AG08396 (cell line): ENCODE measurements at places on chromosomes 7 and 10.

- DNase-seq = no peak
Measured at GRCh38 chr7:38561166-38561565, 70.0 kb downstream of the AMPH start.

GRCh38 chr10:13971601-13972475 lies 358.9 kb downstream of the FRMD4A start:
- peak; percentile 36 for DNase-seq

- DNase-seq = no peak
Measured at GRCh38 chr10:97338041-97338440, 3.5 kb upstream of the FRAT2 start.

GRCh38 chr10:77410523-77410922 lies 227.1 kb downstream of the KCNMA1 start:
- DNase-seq = no peak

DNA sequence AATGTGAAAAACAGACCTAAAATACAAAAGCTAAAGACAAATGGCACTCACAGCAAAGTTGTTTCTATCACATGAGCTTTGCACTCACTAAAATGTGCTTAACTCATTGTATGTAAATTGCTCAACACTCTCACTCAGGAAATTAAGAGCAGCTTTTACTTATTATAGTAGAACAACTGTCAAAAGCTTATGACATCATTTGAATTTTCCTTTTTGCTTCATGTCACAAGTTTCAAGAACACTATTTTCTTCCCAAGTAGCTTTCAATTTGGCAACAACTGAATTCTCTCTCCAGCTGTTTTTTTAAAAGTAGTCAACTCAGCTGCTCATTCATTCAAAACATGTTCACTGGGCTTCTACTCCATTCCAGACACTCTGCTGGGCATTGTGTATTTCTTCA lies 46.9 kb downstream of the ATE1 start:
- DNase-seq = no peak

DNA sequence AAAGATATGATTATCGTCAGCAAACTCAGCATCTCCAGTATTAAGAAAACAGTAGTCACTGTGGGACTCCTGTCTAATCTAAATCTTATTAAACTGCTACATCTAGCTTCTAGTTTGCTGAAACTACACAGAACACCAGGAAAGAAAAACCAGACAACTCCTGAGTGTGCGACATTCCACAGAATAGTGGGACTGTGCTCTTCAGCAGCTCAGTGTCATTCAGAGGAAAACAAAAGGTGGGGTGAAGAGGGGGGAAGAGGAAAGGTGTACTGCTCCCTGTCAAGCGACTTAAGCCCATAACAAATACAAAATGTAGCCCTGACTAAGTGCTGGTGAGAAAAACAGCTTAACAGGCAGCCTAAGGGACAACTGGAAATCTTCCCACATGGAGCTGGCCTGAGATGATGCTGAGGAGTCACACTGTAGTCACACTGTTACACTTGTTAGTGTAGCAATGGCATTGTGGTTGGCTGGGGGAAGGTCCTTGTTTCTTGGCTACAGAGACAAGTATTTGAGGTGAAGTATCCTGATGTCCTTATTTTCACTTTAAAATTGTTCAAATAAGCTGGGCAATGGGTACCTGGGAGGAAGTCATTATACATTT lies 135.5 kb downstream of the USP6NL start:
- DNase-seq = no peak

GRCh38 chr7:133015888-133016287 lies 66.0 kb downstream of the CHCHD3 start:
- no peak for DNase-seq

DNA sequence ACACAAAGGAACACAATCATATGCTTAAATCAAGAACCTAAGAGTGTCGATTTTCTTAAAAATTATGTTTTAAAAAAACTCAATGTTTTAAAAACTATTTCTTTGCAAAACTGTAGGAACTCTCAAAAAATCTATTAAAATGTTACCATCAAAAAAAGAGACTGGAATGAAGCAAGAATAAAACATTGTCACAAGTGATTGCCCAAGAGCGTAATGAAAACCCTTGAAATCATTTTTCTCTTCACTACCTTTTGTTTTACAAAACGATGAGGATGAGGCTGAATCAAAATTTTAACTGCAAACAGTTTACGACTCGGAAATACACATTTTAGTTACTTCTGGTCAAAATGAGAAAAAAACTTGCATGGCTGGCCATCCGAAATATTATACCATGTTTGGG lies 855 bp downstream of the YME1L1 start:
- DNase-seq = no peak

DNA sequence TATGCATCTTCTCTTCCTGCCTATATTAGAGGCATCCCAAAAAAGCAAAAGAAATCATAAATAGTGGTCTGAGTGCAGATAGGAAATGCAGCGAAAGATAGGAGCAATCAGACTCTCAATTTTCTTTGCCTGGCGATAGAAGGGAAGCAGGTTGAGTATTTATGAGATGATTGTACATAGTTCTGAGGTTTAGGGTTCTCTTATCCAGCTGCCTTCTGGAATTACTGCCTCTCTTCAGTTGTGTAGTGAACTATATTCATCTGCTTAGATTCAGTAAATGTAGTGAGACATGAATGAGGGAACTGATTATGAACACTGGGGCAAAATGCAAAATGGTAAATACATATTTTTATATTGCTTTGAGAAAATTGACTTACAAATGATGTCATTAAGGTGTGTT lies 93.0 kb upstream of the CYP26C1 start:
- DNase-seq = no peak

GRCh38 chr10:77441353-77442166 lies 196.0 kb downstream of the KCNMA1 start:
- DNase-seq = no peak

DNA sequence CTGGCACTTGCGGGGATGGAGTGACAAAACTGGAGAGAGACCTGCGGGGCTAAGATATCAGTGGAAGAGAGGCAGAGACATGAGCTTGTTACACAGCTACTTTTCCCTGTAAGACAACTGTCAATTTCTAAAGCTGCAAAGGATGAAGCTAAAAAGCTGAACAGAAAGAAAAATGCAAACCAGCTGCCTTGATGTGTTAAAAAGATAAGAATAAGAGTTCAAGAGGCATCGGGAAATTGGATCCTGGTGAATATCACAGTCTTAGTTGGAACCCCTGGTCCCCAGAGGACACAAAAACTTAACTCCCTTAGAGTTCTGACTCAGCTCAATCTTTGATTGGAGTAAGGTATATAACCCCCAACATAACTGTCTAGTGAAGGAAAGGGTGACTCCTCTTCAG lies 38.8 kb downstream of the VPS41 start:
- DNase-seq = no peak

GRCh38 chr10:111429288-111430028 lies 352.6 kb downstream of the ADRA2A start:
- DNase-seq = no peak

- DNase-seq = no peak
Measured at GRCh38 chr10:70926226-70927000, 38.0 kb upstream of the PCBD1 start.

- no peak for DNase-seq
Measured at GRCh38 chr7:135858379-135858778, 109.8 kb upstream of the FAM180A start.

- peak; percentile 21 for DNase-seq
Measured at GRCh38 chr7:117164620-117165019, 158.2 kb downstream of the WNT2 start.

GRCh38 chr7:54563329-54563916 lies 21.2 kb downstream of the VSTM2A start:
- no peak for DNase-seq

- no peak for DNase-seq
Measured at GRCh38 chr7:41832941-41833340, 130.1 kb upstream of the INHBA start.

- no peak for DNase-seq
Measured at GRCh38 chr10:119377451-119377957, 165.0 kb downstream of the RGS10 start.

DNA sequence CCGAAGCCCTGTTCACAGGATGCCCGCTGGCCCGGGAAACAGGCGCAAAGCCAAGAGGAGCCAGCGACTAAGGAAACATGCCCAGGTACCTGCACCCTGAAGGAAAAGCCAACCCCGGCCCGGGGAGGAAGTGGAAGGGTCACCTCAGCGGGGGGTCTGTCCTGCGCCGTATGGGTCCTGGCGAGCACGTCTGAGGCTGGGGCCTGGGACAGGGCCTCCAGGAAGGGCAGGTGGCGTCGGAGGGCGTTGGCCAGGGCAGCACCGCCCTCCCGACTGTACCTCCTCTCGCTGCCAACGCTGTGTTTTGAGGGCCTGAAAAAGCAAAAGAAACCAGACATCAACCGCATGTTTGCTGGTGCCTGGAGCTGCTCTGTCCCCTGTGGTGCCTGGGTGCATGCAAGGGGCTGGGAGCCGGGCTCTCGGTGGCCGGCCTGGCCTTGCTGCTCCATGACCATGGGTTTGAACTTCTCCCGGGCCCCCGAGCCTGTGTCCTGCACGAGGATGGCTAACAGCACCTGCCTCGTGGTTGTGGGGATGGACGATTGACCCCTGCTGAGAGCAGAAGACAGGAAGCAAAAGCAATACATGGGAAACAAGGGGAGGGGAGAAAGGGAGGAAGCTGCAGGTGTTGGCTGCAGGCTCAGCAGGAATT lies 395.3 kb downstream of the PTPRN2 start:
- no peak for DNase-seq

DNA sequence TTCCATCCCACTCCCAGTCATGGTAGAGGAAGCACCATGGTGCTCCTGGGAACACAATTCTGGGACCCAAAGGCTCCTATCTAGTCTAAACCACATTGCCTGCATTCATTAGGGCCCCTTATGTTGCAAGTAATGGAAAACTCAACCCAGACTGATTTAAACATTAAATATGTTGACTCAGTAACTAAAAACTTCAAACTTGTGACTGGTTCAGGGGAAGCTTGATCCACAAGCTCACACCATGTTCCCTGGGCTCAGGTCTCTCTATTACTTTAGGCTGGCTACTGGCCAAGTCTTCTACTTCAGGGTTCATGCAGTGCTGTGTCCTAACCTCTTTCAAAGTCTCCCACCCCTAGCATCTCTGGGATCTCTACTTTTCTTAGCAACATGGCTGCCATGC lies 13.1 kb downstream of the WNT16 start:
- DNase-seq = no peak

DNA sequence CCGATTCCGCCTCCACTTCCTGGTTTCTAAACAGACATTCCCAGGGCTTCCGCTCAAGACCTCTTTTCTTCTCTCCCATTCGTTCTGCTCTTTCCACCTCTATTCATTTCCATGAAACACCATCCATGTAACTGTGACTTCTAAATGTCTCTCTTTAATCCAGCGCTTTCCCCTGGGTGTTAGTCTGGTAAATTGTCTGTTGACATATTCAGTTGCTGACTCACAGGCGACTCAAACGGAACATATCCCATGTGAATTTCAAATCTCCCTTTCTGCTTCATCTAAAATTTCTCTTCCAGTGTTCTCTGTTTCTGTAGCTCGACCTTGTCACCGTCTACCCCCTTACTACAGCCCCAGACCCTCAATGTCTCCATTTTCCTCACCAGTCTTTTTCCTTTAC lies 119.1 kb downstream of the PFKFB3 start:
- peak; percentile 47 for DNase-seq

DNA sequence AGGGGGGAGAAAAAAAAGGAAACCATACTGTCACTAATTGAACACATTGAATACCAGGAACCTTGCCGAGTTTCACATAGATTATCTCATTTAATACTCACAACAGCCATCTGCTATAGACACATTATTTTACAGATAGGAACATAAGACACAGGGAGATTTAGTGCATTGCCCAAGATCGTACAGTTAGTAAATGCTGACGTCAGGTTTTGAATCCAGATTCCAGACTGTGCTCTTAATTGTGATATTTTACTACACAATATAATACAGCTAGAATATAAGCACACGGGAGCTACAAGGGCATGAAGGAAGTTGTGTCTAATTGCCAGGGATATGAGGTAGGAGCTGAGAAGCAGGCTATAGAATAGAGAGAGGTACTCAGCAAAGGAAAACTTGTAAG lies 93.9 kb upstream of the MINDY3 start:
- DNase-seq = no peak

- DNase-seq = peak; percentile 71
Measured at GRCh38 chr10:71622154-71622526, 97.4 kb downstream of the C10orf105 start.

GRCh38 chr7:80175744-80176143 lies 41.1 kb downstream of the GNAI1 start:
- DNase-seq = no peak

DNA sequence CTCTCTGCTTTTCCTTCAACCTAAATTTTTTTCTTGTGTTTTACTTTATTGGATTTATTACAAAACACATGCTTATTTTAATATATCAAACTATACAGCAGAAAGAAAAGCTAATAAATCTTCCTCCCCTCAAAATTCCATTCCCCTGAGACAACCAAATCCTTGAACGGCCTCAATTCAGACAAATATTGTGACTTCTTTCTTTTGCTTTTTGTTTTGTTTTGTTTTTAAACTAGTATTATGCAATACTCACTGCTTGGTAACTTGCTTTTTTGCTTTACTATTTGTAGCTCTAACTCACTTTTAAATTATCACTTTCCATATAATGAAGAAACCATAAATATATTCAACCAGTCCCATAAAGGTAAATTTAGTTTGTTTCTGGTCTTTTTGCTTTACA lies 59.4 kb upstream of the CDK1 start:
- no peak for DNase-seq

DNA sequence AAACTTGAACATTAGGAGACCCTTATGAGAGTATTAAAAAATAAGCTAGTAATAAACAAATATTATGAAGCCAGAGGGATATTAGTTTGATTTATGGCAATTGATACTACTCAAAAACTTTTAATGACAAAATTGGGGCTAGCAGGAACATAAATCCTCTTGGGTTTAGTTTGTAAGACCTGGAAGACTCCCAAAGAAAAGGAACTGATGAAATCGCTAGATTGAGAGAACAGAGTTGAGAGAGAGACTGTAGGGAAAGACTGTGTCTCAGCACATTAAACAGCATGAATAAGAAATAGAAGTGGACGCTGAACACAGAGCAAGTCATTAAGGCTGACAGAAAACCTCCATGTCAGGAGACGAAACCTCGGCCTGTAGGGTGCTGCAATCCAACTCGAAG lies 56.4 kb downstream of the ICA1 start:
- DNase-seq = no peak

- DNase-seq = no peak
Measured at GRCh38 chr7:137628216-137628615, 218.6 kb downstream of the DGKI start.

DNA sequence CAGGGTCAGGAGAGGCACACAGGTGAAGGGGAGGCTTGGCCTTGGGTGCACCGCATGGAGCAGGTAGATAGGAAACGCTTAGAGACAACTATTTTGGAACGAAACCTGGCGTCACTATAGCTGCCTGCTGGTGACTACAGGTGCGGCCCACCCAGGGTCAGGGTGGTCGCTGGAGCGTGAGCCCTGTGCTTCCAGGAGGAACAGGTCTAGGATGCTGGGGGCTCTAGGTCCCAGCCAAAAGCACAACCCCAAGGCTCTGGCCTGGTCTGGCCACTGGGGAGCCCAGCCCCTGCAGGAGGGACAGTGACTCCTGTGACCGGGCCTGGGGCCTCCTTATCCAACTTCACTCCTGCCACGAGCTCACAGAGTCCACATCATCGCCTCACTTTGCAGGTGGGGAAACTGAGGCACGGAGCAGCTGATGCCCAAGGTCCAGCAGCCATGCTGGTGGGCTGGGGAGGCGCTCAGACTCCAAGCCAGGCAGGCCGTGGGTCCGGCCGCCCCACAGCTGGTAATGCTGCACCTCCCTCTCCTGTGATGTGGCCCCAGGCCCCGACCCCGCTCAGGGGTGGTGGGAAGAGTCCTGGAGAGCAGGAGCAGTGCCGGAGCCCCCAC lies 9.0 kb downstream of the LFNG start:
- no peak for DNase-seq

- DNase-seq = peak; percentile 39
Measured at GRCh38 chr10:24483701-24484100, 240.0 kb downstream of the ARHGAP21 start.

GRCh38 chr10:71216751-71217265 lies 4.4 kb downstream of the UNC5B start:
- DNase-seq = peak; percentile 45
